ENCODE measurements at places on chromosomes 2 and 18.

DNA sequence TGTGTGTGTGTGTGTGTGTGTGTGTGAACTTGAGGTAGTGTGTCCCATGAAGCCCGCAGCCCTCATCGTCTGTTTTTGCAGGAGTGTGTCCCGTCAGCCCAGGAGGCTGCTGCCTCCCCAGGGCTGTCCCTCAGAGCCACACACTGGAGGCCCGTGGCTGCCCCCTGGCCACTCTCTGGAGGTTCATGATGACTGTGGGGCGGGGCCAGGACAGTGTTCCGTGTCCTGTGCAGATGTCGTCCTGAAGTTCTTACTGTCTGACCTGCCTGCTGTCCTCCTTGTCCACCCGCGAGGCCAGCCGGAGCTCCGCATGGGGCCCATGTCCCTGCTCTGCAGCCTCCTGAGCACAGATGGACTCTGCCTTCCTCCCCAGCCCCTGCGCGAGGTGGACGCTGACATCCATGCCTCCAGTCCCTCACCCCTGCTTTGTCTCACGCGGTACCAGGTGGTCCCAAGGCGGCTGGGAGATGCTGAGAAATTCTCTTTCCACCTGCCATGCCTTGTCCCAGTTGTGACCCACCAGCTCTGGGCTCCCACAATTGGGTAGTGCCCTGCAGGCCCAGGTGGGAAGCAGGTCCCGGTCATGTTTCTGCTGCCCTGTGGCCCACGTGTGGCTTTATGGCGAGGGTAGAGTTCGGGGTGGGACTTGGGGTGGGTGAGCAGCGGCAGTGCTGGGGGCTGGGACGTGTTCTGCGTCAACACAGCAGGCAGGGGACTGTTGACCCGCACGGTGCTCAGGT is 92.8 kb downstream of the NFATC1 start:
- no peak for DNase-seq

GRCh38 chr2:217559084-217559483 is 443.7 kb downstream of the TNS1 start:
- DNase-seq = no peak

DNA sequence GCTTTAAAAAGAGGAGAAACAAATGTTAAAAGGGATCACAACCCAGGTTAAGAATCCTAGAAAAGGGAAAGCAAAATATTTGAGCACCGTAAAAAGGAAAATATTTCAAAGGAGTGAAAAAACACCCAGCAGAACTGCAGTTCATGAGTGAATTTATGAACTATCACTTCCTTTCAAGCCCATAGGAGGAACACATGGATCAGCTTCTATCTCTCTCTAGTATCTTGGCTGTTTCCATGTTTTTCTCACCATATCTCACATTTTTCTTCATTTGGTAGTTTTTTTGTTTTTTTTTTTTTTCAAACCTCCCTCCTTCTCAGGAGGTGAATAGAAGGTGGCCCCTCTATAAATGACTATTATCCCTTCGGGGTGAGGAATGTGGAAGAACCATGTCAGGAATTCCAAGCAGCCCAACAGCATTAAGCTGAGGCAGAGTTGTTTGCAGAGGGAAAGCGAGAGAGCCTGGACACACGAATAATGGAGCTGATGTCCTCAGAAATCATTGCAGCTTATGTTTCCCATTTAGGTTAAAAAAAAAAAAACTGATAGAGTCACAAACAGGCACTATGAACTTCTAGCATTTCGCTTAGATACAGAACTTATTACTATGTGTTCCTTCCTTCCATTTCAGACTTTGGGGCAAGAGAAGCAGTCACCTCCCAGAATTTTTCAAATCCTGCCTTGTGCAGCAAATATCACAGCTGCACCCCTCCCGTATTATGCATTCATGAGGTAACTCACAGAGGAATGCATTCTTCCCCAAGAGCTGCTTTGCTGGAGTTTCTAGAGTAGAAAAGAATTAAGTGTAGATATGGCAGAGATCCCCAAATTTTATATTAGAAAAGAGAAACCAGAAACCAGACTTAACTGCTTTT is 315.6 kb downstream of the IRS1 start:
- no peak for DNase-seq

GRCh38 chr2:111662771-111663470 is 221.1 kb downstream of the ANAPC1 start:
- no peak for DNase-seq

DNA sequence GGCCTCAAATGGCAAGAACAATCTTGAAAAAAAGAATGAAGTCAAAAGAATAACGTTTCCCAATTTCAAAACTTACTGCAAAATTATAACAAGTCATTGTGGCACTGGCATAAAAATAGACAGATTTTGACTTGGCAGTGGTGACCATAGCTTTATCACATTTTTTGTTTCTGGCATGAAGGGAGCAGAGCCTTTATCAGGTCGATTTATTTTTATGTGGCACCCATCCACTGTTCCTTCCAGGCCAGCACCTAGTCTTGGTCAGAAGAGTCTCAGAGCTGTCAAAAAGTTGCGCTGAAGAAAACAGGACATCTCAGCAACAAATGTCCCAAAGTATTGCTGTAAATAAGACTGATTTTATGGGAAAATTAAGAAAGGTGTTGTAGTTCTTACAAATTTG is 92.4 kb downstream of the TRABD2A start:
- no peak for DNase-seq

DNA sequence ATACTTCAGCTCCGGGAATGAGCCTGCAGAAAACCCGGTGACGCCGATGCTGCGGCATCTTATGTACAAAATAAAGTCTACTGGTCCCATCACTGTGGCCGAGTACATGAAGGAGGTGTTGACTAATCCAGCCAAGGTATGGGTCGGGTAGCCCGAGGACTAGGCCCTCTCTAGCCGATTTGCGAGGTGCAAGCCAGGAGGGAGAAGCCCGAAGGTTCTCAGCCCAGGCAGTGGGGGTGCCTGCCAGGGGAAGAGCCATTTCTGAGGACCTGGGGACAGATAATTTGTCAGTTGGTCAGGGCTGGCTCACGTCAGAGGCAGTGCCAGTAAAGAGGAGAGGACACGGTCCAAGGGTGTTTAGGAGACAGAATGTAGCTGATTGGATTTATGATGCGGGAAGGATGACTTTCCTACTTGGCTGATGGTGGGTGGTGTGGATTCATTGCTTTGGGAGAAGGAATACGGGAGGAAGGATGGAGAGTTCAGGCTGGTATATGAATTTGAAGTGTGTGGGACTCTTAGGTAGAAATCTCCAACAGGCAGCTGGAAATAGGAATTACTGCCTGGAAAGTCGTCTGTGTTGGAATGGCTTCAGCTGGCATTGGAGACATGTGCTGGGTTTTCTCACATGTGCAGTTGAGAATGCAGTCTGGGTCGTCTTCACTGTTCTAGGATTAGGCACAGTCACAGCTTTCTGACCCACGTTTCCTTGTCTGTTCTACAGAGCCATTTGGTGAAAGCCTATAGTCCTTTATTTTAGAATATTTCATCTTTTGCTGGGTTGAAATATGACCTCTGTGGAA is 874 bp downstream of the NDUFAF7 start:
- no peak for DNase-seq

GRCh38 chr18:1541478-1541877 is 636.8 kb downstream of the ADCYAP1 start:
- no peak for DNase-seq

GRCh38 chr2:105822186-105822585 is 77.5 kb downstream of the NCK2 start:
- no peak for DNase-seq

DNA sequence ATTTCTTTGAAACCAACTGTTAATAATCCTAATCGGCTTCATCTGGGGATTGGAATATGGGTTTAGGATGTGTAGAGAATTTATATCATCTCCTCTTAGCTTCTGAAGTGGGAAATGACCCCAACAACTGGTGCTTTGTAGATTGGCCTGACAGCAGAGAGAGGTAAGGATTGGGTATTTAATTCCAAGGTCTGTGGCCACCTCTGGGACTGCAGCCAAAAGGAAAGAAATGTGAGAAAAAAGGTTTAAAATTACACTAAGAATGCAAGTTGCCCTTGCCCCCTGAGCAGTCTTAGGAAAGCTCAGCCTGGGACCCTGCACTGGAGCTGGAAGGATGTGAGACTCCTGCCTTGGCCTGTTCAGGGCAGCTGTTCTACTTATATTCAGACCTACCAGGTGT is 157.1 kb downstream of the FTCDNL1 start:
- DNase-seq = no peak

GRCh38 chr2:128594953-128595677 is 276.4 kb upstream of the HS6ST1 start:
- no peak for DNase-seq

- DNase-seq = no peak
These were observed 1142.0 kb upstream of the PIK3C3 start for GRCh38 chr18:40812981-40813515.

DNA sequence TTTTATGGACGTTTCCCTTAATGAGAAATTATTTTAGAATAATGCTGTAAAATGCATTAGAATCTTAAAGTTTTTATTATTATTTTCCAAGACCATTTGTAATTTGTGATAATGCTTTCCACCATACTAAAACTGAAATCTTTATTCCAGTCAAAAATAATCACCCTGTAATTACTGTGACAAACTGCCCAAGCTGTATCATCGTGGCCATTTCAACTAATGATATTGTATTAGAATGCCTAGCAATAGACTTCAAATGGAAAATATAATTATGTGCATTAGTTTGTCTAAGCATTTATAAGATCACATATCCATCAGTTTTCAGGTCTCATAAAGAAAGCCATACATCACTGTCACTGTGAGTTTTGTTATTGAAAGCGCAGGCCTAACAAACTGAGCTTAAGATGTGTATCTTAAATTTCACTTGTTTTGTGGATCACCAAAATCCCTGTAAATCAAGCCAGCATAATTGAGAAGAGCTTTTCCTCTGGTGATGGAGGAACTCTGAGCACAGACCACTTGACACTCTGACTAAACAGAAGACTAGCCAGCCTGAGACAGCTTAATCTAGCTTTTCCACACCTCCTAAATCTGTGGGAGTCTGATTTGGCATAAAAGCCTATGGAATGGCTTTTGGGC is 1312.2 kb upstream of the ACVR2A start:
- no peak for DNase-seq

Data from NCI-H446 (cell line).